ENCODE measurements at places on chromosomes 7 and 10.

DNA sequence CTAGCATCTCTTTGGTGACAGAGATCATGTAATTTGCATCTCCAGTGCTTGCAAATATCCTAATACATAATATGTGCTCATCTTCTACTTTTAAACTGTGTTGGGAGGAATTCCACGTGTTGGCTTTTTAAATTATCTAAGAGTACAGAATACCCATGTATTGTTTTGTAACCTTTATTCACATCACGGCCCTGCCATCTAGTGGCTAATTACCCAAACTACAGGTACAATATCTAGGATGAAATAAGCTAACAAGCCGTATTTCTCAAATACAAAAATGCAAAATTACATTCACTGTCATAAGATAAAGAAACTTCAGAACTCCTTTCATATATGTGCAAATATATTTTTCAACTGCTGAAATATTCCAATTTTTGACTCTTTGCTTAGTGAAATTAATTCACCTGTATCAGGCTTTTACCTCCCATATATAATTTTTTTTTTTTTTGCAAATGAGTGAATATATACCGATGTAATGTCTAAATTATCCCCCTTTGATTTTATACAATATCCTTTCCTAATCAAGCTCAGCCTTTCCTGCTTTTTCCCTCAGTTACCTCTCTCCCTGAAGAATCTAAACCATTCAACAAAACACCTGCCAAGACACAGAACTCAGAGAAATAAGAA is 30.3 kb upstream of the LSM8 start:
- DNase-seq, result peak; percentile 41

DNA sequence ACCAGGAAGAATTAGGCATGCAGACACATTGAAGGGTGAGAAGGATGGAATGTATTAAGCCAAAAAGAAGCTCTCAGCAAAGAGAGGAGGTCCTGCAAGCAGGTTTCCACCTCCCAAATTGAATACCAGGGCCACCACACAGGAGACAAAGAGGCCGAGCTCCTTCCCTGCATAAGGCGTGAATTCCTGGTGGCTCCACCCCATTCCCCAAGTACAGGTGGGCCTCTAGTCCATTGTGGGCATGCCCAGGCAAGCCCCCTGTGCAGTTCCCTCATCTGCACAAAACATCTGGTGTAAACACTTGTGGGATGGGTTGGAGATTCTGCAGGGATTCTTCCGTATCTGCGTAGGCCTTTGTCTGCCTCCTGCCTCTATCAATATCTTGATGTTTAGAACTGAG is 817.5 kb downstream of the NRG3 start:
- no peak for DNase-seq

DNA sequence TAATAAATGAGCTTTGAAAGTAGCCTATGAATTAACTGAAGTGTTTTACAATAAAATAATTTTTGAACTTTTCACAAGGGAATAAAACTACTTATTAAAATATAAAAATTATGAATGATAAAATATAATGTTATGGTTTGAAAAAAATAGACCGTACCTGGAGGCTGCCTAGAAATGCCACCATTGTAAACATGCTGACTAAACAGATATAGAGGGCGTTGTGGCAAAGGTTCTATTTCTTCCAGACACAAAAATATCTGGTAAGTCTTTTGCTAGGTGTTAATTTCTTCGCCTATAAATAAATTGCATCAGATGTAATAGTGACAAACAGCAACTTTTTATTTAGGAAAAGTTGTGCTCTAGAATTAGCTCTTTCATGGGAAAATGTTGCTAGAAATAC is 11.2 kb downstream of the PPP1R3A start:
- DNase-seq, result no peak

- DNase-seq, result no peak
These were observed 384.1 kb downstream of the GATA3 start for GRCh38 chr10:8438603-8439002.

DNA sequence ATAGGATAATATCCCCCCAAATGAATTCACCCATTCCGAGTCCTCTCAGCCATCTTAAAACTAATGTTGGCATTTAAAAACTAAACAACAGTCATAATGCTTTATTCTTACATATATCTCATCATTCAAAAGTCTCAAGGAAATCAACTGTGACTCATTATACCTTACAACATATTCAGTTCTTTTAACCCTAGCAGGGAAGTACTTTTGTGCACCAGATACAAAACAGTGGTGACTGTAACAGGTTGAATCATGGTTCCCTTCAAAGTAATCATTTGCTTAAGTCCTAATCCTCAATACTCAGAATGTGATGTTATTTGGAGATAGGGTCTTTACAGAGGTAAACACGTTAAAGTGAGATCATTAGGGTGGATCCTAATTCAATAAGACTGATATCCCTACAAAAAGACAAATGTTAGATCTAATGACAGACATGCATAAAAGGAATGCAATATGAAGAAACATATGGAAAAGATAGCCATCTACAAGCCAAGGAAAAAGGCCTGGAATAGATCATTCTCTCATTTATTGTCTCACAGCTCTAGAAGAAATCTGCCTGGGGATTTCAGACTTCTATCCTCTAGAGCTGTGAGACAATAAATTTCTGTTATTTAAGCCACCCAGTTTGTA is 42.3 kb downstream of the RELN start:
- no peak for DNase-seq

GRCh38 chr7:33511778-33512177 is 382.4 kb downstream of the BBS9 start:
- no peak for DNase-seq

- peak; percentile 70 for DNase-seq
These were observed 91.2 kb downstream of the KAT6B start for GRCh38 chr10:74917481-74918077.

DNA sequence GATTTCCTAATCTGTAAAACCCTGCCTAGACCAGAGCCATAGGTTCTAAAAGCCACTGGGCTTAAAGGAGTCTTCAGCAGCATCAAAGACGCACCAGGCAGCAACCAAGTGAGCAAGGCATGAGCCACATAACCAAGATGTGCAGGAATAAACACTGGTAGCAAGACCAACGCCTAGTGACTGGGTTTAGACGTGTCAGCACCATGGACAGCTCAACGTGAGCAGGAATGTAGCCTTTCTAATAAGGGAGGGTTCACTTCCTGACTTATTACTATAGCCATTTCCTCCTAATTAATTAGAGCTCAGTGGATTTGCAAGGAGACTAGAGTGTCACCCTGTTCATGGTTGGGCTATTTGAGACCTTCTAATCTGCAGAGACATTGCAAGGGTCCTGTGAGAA is 223.7 kb downstream of the LHFPL3 start:
- peak; percentile 0 for DNase-seq

- no peak for DNase-seq
These were observed 12.7 kb upstream of the GJD4 start for GRCh38 chr10:35592441-35592840.

DNA sequence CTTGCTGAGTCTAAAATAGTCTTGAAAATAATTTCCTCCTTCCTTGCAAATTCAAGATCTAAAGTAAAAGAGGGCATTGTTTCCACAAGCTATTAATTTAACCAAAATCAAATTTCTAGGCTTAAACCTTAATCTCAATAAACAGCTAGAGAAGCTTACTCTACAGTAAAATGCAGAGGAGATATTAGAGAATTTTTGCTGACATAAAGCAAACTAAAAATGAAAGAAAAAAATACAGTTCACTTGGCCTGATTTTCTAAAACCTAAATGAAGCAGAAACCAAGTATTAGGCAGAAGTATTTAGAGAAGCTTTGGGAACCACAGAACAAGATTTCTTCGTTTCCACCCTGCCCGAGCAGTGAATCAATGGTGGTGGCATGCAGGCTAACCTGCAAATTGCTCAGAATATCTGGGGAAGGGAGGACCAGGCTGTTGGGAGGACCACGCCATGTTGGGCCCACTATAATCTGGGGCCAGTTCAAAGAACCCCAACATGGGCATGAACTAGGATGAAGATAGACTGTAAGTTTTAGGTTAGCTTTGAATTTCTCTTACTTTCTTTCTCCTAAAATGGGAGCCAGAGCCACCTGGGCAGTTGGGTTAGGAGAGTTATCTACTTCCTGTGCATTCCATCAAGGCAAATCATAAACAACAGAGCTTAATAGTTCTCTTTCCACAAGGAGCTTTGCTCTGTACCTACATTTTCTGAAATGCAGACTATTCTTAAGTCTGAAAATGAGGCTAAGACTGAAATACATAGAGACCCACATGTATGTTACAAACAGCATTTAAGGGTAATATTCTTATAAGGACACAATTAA is 4.1 kb downstream of the LAMB1 start:
- no peak for DNase-seq

GRCh38 chr7:159212226-159212625 is 67.6 kb upstream of the VIPR2 start:
- no peak for DNase-seq

DNA sequence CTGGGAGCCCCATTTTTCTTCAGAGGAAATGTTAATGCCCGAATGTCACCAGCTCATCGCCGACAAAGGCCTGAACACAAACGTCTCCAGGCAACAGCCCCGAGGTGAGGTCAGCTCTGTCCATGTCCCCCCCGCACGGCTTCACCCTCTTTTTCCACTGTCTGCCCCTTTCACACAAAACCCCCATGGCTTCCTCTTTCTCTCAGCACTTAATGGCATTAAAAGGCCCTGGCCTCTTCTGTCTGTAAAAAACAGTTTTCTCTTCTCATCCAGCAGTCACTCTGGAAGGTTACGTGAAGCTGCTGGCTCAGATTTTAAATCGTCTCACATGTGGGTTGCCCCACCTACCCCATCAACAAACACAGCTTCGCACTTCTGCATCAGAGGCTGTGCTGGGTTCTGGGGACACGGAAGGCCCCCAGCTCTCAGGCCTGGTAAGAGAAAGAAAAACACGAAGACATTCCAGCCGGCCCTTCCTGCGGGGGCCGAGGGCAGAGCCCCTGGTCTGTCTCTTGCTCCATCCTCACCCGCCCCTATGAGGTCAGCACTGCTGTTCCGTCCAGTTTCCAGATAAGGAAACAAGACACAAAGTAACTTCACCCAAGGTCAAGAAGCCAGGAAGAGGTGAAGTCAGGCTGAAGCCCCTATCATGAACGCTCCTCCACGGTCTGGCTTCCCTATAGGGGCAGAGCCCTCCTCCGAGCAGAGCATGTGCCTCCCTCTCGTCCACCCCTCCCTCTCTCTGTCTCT is 91.1 kb upstream of the PDGFA start:
- DNase-seq, result no peak

GRCh38 chr7:105173586-105173985 is 159.6 kb downstream of the KMT2E start:
- no peak for DNase-seq

GRCh38 chr7:152899004-152899403 is 139.5 kb downstream of the ACTR3B start:
- DNase-seq, result no peak

DNA sequence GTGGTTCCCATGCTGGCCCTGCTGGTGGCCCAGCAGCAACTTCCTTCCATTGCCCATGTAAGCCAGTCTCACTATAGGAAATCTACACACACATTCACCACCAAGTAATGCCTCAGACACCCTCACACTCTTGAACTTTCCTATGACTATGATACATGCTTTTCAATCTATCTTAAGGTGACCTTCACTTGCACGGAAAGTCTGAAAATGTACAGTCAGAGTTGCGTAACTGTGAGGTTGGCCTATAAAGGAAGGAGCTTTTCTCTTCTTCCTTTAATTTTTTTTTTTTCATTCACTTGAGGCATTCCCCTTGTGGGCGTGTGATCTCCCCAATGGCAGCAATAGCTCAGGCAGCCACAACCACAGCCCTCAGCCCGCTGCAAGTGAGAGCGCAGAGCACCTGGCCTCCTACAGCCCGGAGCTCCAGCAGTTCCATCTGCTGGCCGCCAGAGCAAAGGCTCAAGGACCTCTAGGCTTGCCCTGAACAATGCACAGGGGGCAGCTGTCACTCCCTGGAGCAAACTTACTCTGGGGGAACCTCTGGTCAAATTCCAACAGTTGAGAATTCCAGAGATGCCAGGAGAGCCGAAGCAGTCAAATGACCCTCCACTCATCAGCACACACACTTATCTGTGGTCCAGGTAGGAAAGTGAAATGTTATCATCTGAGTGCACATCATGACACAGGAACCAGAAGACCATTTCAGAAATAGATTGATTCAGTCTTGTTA is 123.1 kb upstream of the ADO start:
- no peak for DNase-seq

DNA sequence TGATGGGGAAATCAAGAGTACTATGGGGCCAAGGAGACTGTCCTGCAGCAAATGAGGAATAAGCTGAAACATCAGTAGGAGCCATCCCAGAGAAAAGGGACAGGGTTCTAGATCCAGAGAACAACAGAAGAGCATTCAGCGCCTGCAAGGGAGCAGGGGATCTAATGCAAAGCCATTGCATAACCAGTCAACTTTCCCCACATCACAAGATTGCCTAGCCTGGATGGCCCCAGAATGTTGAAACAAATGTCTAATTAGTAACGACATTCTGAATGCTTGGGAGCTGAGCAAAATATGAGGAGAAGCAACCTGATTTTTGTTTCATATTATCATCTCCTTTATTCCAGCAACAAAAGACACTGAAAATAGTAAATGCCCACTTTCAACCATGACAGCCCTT is 2.7 kb upstream of the MPP7 start:
- no peak for DNase-seq

DNA sequence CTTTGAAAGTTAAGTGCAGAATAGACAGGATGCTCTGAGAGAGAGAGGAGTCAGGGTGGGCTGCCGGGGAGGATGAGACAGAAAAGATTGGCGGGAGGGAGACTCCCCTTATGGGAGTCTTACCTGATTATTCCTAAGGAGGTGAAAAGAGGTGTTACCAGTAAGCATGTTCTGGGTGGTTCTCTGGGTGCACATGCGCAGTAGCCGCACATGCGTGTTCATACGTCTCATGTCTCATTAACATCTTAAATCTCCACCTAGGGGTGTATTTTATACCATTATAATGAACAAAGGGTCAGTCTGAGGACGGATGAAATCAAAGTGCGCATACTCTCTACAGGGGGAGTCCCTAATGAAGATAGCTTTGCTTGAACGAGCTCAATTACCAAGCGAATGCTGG is 592.9 kb upstream of the C7orf33 start:
- DNase-seq, result no peak

DNA sequence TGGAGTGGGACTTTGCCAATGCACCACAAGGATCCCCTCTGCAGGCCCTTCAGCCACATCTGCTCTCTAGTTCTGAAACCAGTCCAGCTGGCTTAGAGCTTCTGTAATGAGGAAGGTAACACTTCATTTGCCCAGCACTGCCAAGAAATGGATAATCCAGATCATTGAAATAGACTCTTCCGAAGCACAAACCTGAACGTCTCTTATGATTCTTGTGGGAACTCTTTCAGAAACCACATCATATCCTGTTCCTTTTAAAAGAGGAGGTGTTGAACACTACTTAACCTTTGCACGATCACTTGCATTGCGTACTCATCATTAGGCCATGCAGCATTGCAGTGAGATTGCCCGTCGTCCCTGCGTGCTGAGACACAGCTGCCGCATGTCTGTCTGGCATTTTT is 25.8 kb upstream of the PLPP4 start:
- no peak for DNase-seq
